Smooth muscle cell of bladder (primary cell): ENCODE measurements at places on chromosomes 11 and 22. TPM values are rescaled to one million over a fixed set of nuclear protein-coding genes. Genes with fewer than 3 reads are reported as not detected.

The LRRN4CL gene
- total RNA-seq: 10.6 and 11.7 TPM in 2 replicates

The APOL4 gene
- 0.65 and 2.3 TPM in 2 replicates for total RNA-seq

The LRRC51 gene
- total RNA-seq: 5.5 and 6.3 TPM in 2 replicates

The C22orf15 gene
- total RNA-seq: 3.0 and 4.3 TPM in 2 replicates

The CATSPER1 gene
- 0.14 TPM in 1 of 2 replicates, not detected in the other for total RNA-seq
